ENCODE measurements at places on chromosomes 2 and 18. TPM values are rescaled to one million over a fixed set of nuclear protein-coding genes. Genes with fewer than 3 reads are reported as not detected.

STPG4 gene
- total RNA-seq: 0.72 TPM

RAB27B gene
- 3.1 TPM for total RNA-seq

DNA sequence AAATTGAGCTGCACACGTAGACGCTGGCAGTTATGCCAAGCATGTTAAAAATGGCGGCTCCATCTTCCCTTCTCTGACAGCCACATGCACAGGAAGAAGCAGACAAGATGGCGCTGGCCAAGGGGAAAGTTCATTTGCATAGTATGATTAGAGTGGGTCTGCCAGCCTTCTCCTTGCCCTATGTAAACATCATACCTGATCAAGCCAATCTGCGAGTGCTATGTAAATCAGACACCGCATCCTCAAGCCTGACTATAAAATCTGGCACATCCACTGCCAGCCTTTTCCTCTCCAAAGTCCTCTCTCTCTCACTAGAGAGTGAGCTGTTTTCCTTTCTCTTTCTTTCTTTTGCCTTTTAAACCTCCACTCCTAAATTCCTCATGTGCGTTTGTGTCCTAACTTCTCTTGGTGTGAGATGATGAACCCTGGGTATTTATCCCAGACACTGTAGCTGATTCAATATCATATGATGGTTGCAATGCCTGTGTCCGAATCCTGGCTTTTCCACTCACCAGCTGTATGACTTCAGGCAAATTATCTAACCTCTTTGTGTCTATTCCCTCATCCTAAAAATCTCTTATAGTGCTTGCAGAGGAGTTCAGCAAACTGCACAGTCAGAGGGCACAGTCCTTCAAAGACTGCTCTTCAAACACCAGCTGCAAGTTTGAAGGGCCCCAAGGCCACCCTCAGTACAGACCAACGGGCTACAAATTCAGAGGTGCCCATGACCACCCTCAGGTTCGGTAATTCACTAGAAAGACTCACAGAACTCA, 39.3 kb upstream of the ITSN2 start:
- H3K27me3 ChIP-seq: no peaks in the 10 kb centered on the region
- no peak overlapping the region for H3K4me3 ChIP-seq
- H3K4me1 ChIP-seq: no peaks in the 10 kb centered on the region

SPDYA gene
- total RNA-seq: 4.9 TPM

GALNT5 gene
- total RNA-seq: not detected

DNA sequence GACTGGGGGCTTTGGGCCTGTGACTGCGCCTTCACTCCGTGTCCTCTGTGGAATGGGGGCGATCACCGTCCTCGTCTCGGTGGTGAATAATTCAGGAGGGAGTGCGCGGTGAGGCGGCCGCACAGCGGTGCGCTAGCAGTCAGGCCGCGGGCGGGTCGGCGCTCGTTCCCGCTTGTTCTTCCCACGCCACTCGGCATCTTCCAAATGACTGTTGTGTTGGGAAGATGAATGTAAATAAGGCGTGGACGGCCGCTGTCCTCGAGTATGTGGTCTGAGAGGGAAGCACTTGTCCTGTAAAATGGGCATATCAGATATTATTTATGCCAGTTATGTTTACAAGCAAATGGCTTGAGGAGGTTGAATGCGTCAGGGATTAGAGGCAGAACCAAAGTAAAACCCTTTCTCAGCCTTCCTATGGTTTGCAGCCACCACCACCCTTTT, 608 bp upstream of the VPS4B start:
- H3K27me3 ChIP-seq: no peaks in the 10 kb centered on the region
- H3K4me3 ChIP-seq: peak overlapping the region; percentile 98
- DNase-seq: no peak
- peaks cover 49% of the 10 kb centered on the region for H3K4me1 ChIP-seq

LOXL3 gene
- 0.32 TPM for total RNA-seq

ANKRD62 gene
- not detected for total RNA-seq

GRCh38 chr2:167127135-167127534, 238.9 kb downstream of the XIRP2 start:
- H3K27ac ChIP-seq: no peak overlapping the region
- H3K27me3 ChIP-seq: no peaks in the 10 kb centered on the region
- H3K36me3 ChIP-seq: no peaks in the 10 kb centered on the region
- H3K4me3 ChIP-seq: no peak overlapping the region

- no peaks in the 10 kb centered on the region for H3K36me3 ChIP-seq
- no peak for DNase-seq
- no peaks in the 10 kb centered on the region for H3K27me3 ChIP-seq
Observed at GRCh38 chr2:139918982-139919381, 1138.8 kb upstream of the NXPH2 start.

DNA sequence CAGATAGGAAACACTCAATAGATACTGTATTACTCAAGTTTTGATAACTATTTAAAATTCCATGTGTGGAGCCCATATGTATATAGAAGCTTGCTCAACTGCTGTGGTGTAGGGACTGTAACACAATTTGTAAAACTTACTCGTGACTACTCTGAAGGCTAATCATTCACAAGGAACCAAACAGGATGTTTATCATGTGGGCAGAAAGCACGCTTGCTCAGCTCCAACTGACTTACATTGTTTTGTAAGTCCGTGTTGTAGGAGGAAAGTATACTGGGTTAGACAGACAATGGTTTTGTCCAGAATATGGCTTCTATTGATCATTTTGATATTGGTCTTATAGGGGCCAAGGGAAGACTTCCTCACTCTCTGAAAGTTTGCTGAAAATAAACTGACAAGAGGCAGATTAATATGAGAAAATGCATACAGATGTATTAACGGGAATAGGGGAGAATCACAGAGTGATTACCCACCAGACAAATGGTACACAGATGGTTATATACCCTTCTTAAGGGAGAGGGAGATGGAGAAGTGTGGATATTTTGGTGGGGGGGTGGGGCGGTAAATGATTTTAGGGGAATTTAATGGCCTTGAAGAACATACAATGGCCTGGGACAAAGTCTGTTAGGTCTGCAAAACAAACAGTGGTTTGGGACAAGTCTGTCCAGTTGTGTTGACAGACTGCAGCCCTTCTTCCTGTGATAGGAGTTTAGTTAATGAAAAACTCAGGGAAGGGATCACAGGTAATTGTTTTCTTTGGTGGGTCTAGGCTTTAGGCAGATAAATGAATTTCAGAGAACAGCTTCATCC, 259.3 kb upstream of the SP5 start:
- H3K27me3 ChIP-seq: no peaks in the 10 kb centered on the region
- H3K36me3 ChIP-seq: no peaks in the 10 kb centered on the region
- no peaks in the 10 kb centered on the region for H3K4me1 ChIP-seq
- no peak for DNase-seq
- H3K27ac ChIP-seq: no peak overlapping the region

DNA sequence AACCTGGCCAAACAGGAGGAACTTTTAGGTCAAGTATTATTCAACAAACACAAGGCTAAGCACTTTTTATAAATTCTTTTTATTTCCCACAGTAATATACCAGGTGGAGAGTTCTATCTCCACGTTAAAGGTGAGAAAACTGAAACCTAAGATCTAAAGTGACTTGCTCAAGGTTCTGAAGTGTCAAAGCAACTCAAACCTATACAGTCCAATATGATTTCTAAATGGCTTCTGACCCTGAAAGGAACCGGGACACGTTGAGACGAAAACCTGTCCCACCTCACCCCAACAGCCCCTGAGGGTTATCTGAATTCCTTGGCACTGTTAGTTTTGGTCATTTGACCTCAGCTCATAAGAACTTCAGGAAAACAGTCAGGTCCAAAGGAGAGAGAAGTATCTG, 814.5 kb upstream of the LRATD1 start:
- H3K4me3 ChIP-seq: no peak overlapping the region
- no peaks in the 10 kb centered on the region for H3K4me1 ChIP-seq
- H3K27me3 ChIP-seq: no peaks in the 10 kb centered on the region
- DNase-seq: no peak
- no peaks in the 10 kb centered on the region for H3K36me3 ChIP-seq
- H3K27ac ChIP-seq: no peak overlapping the region

DNA sequence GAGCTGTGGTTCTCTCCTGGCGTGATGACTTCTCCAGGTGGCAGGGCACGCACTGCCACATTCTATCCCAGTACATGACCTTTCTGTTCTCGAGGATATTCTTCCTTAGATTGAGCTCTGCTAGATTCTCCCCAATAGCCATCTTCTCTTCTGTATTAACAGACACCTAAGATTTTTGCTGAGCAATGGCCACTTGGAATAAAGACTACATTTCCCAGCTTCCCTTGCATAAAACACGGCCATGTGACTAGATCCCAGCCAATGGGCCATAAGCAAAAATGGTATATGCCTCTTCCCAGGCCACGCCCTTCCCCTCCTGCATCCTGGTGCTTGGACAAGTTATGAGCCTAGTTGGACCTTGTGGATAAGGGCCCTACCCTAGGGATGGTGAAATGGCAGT, 82.1 kb downstream of the EIF2AK3 start:
- H3K4me1 ChIP-seq: no peaks in the 10 kb centered on the region
- no peaks in the 10 kb centered on the region for H3K27me3 ChIP-seq
- H3K27ac ChIP-seq: no peak overlapping the region
- DNase-seq: no peak
- H3K36me3 ChIP-seq: no peaks in the 10 kb centered on the region

KCNG2 gene
- not detected for total RNA-seq

DNA sequence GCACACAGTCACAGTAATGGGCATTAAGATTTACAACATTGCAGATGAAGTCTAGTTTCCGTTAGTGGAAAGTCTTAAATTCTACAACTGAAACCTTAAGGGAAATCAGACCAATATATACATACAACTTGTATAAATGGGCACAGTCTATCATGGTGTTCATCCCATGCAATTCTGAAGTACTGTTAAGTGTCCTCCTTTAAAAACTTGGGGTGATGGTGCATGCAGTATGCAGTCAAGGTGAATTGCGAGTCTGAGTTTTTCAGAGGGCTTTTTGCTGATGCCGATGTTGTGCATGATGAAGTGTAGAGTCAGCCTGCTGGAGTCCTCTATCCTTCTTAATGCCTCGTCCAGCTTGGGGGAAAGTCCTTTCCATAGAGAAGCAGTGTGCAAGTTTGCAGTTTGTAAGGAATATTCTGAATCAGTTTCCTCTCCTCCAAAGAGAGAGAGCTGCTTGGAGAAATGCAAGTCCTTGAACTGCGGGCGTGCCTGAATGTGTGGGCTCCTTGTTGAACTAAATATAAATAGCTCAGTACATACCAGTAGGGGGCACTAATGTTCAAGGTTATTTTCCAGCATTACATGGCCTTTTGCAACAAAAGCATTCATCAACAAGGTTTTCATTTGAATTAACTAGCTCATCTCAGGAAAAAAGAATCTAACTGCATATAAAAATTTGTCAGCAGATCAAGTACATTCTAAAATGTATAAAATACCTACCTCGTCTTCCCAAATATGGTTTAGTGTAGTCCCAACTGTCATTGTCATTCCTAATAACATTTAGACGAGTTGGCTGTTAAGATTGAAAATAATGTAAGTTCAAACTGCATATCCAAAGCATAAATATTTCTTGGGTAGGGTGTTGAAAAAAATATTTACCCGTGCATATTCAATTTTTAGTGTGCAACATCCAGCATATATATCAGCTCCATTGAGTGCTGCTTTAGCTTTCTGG, 21.3 kb downstream of the HNRNPLL start:
- no peak overlapping the region for H3K4me3 ChIP-seq
- H3K27ac ChIP-seq: no peak overlapping the region
- peaks cover 22% of the 10 kb centered on the region for H3K36me3 ChIP-seq
- no peaks in the 10 kb centered on the region for H3K27me3 ChIP-seq

- H3K36me3 ChIP-seq: no peaks in the 10 kb centered on the region
- DNase-seq: no peak
- no peak overlapping the region for H3K27ac ChIP-seq
Observed at GRCh38 chr2:237639836-237640220, 12.4 kb downstream of the LRRFIP1 start.

GRCh38 chr2:124756048-124756447, 731.0 kb downstream of the CNTNAP5 start:
- H3K27ac ChIP-seq: no peak overlapping the region
- no peaks in the 10 kb centered on the region for H3K27me3 ChIP-seq
- H3K4me1 ChIP-seq: no peaks in the 10 kb centered on the region
- H3K4me3 ChIP-seq: no peak overlapping the region
- DNase-seq: no peak
- H3K36me3 ChIP-seq: no peaks in the 10 kb centered on the region

DNA sequence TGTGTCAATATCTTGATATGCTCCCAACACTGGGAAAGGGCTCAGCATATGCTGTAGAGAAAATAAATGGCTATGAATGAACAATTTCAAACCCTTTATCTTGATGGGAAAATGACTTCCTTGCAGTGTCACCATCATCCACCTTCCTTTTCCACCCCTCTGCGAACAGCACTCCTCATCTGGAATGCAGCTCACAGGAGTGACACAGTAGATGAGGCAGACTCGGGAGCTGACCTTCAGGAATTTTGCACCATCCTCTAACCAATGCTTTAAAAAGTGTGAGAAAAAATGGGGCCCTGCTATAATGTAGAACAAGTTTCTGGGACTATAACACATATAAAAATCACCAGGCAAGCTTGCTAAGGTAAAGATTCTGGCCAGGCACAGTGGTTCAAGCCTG, 41.3 kb upstream of the YPEL5 start:
- no peaks in the 10 kb centered on the region for H3K4me1 ChIP-seq
- H3K27me3 ChIP-seq: no peaks in the 10 kb centered on the region
- DNase-seq: no peak

GRCh38 chr2:100831158-100831750, 11.3 kb downstream of the NPAS2 start:
- no peaks in the 10 kb centered on the region for H3K4me1 ChIP-seq
- DNase-seq: no peak
- no peak overlapping the region for H3K27ac ChIP-seq

NCKAP5 gene
- total RNA-seq: not detected

HOXD10 gene
- total RNA-seq: not detected

DNA sequence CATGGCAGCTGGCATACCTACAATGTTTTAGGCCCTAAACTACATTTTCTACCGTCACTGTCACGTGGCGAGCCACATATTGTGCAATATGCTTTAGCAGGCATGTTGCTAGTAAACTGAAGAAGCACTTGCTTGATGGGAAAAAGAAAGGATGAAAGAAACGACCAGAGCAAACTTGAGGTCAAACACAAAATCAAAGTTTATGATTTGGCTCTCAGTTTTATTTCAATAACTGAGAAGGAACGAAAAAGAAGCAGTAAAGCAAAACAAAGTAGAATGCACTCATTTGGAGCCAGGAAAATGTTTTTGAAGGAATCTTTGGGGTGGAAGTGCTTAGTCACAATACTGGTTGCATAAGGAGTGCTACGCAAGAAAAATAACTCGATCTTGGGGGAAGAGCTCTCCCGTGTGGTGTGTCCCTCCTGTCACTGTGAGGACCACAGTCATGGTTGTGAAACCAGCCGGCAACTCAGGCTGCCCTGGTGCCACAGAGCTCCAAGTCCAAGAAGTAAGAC, 349.8 kb downstream of the RBM43 start:
- H3K4me3 ChIP-seq: no peak overlapping the region
- no peak overlapping the region for H3K27ac ChIP-seq
- H3K27me3 ChIP-seq: no peaks in the 10 kb centered on the region
- no peaks in the 10 kb centered on the region for H3K36me3 ChIP-seq
- no peaks in the 10 kb centered on the region for H3K4me1 ChIP-seq

GRCh38 chr2:15941481-15941850, 1.1 kb downstream of the MYCN start:
- peaks cover 28% of the 10 kb centered on the region for H3K4me1 ChIP-seq
- no peak overlapping the region for H3K4me3 ChIP-seq
- H3K36me3 ChIP-seq: no peaks in the 10 kb centered on the region
- peaks cover 4% of the 10 kb centered on the region for H3K27me3 ChIP-seq

SMYD1 gene
- not detected for total RNA-seq

- no peaks in the 10 kb centered on the region for H3K27me3 ChIP-seq
- no peaks in the 10 kb centered on the region for H3K36me3 ChIP-seq
- no peaks in the 10 kb centered on the region for H3K4me1 ChIP-seq
- no peak overlapping the region for H3K4me3 ChIP-seq
- H3K27ac ChIP-seq: no peak overlapping the region
Observed at GRCh38 chr2:163656622-163657280, 79.1 kb downstream of the FIGN start.

GRCh38 chr2:62293490-62294271, 97.8 kb downstream of the B3GNT2 start:
- H3K4me1 ChIP-seq: no peaks in the 10 kb centered on the region
- H3K4me3 ChIP-seq: no peak overlapping the region
- no peaks in the 10 kb centered on the region for H3K27me3 ChIP-seq
- no peaks in the 10 kb centered on the region for H3K36me3 ChIP-seq
- no peak overlapping the region for H3K27ac ChIP-seq

All from CD4-positive, alpha-beta memory T cell (primary cell).